ENCODE measurements at places on chromosomes 4 and X. TPM values are rescaled to one million over a fixed set of nuclear protein-coding genes. Genes with fewer than 3 reads are reported as not detected.

Gene SHISA3
- polyA plus RNA-seq = 20.3 TPM

Gene ANXA3
- polyA plus RNA-seq = 33.7 TPM

Gene CT45A10
- not detected for polyA plus RNA-seq

Gene SLC7A11
- 0.04 TPM for polyA plus RNA-seq

Gene TGIF2LX
- not detected for polyA plus RNA-seq

GRCh38 chr4:165222651-165222994 lies 15.3 kb downstream of the KLHL2 start:
- DNase-seq = peak; percentile 44

DNA sequence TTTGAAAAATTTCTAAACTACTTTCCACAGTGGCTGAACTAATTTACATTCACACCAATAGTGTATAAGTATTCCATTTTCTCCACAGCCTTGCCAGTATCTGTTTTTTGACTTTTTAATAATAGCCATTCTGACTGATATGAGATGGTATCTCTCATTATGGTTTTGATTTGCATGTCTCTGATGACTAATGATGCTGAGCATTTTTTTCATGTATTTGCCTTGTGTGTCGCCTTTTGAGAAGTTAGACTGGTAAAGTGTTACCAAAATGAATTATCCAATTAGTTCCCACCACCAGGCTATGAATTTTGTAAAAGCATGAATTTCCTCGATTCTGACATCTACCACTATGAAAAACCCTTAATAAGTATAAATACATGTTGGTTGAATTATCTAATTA lies 242.2 kb upstream of the GK2 start:
- no peak for DNase-seq

GRCh38 chrX:23503835-23504539 lies 163.3 kb upstream of the PRDX4 start:
- DNase-seq = peak; percentile 87

DNA sequence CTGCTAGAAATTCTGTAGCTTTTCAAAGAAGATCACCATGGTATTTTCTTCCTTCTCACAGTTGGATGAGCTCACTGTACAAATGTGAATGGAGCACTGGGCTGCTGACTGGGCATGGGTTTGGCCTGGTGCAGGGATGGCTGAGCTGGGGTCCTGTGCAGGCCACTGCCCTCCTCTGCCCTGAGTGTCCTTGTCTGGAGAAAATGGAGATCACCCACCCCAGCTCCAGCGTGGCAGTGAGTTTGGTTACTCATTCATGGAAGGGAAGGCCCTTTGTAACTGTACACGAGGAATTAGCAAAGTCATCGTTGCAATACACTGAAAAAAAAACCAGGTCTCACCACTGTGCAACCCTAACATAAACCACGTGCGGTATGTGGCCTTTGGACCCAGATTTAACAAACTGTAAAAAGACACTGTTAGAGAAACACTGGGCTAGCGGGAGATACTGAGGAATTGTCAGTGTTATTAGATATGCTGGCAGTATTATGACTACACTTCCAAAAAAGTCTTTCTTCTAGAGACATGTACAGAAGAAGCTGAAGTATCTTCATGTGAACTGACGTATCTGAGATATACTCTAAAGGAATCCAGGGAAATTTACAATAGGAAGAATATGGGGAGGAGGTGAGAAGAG lies 16.1 kb upstream of the TBC1D14 start:
- peak; percentile 88 for DNase-seq
